Fibroblast of skin of back (primary cell): ENCODE measurements at places on chromosomes 3 and 15.
A peak's percentile ranks its signal among the peaks of the same experiment; 100 is the strongest.

- DNase-seq: peak; percentile 99
Observed at GRCh38 chr3:24254649-24255048, 240.0 kb downstream of the THRB start.

DNA sequence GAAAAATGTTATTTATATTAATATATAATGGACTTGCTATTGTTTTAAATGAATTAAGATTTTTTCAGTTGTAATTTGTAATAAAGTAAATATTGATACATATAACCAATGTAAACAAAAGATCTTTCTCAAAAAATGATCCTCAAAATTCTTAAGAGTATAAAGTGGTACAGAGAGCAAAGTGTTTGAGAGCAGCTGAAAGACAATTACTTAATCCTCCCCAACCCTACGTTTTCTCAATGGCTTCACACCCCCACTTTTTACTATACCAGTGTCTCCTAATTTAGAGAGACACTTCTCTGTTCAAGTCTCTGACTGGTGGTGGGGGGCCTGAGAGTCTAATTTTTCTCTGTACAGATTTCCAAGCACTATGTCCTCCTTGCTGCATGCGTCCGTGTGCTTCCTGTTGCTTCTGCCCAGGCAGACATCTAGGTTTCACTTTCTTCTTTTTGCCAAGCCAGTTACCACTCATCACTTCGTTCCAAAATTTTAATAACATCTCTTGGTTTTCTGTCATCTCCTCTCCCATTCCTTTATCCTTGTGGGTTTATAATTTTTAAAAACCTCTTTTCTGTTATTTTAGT is 276.3 kb upstream of the DNAJC19 start:
- peak; percentile 8 for DNase-seq

- no peak for DNase-seq
Observed at GRCh38 chr3:167983583-167983982, 112.1 kb downstream of the GOLIM4 start.

GRCh38 chr3:139342054-139342453 is 1.8 kb upstream of the MRPS22 start:
- no peak for DNase-seq

DNA sequence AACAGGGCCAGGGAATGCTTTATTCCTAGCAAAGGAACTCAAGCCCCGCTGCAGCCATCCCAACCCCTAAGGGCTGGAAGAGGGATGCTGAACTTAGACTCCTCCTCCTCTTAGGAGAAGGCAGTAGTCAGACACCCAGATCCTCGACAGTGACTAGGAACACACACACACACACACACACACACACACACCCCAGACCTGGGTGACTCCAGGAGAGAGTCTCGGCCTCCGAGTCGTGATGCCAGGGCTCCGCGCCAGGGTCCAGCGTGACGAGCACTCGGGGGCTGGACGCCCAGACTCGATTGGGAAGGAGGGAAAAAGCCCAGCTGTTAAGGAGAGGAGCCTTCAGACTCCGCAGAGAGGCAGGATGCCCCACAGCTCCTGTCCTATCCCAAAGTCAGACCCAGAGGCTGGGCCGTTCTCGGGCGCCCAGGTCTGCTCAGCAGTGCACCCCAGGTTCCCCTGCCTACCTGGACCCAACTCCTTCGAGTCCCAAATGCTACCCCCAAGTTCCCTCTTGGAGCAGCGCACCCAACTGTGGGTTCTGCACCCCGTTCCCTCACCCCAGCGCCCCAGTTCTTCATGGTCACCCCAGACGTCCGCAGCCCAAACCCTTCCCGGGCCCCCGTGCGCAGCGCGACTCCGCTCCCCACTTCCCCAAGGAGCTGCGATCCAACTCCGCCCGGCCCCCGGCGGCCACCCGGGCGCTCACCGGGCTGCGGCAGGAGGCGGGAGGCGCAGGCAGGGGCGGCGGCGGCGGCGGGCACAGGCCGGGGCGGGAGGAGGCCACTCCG is 421 bp downstream of the BMF start:
- peak; percentile 60 for DNase-seq

- peak; percentile 15 for DNase-seq
Observed at GRCh38 chr3:107241217-107241616, 136.0 kb upstream of the CCDC54 start.

GRCh38 chr15:68365140-68365745 is 66.7 kb downstream of the ITGA11 start:
- DNase-seq: no peak

DNA sequence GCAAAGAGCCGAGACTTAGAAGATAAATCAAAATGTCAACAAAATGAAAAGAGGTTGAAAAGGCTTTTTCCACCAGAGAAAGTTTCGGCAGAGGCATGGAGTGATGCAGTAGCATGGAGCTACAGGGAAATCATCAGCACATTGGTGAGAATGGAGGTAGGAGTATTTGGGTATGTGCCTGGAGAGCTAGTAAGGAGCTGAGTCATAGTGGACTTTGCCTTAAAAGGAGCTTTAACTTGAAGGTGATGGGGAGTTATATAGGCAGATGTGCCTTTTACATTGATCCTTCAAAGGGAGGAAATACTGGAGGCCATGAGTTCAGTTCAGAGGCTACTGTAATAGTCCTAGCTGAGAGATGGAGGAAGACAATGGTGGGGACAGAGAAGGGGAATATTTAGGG is 44.3 kb downstream of the IL5RA start:
- peak; percentile 18 for DNase-seq

DNA sequence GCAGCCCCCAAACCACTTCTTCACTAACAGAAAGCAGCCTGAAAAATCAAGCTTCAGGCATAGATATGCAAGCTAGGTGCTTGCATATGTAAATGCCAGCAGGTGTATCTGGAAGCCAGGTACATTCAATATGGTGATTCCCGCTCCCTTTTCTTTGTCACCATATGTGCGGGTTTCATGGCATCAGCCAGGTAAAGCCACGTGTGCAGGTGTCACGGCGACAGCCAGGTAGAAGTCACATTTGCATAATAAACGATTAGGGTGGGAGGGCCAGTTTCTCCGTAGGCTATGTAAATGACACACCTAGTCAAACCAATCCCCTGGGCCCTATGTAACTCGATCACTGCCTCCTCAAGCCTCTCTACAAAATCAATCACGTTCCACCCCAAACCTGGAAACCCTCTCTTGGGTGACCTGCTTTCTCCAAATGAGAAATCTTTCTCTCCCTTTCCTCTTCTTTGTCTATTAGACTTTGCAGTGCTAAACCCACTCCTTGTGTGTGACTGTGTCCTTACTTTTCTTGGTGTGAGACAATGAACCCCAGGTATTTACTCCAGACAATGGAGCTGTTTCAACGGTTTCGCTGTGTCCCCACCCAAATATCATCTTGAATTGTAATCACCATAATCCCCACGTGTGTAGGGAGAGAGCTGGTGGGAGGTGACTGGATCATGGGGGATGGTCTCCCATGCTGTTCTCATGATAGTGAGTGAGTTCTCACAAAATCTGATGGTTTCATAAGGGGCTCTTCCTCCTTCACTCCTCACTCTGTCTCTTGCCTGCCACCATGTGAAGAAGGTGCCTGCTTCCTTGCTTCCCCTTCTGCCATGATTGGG is 44.6 kb downstream of the ONECUT1 start:
- no peak for DNase-seq

- peak; percentile 50 for DNase-seq
Observed at GRCh38 chr3:106333911-106334618, 465.3 kb upstream of the CBLB start.

GRCh38 chr3:189267981-189268613 is 96.3 kb downstream of the TPRG1 start:
- DNase-seq: peak; percentile 44

GRCh38 chr3:159855599-159856346 is 132.9 kb upstream of the IL12A start:
- DNase-seq: no peak

- DNase-seq: no peak
Observed at GRCh38 chr3:160185751-160186150, 39.5 kb upstream of the C3orf80 start.

- no peak for DNase-seq
Observed at GRCh38 chr15:58459560-58459959, 27.8 kb downstream of the LIPC start.

- peak; percentile 84 for DNase-seq
Observed at GRCh38 chr3:148319161-148319915, 378.4 kb upstream of the AGTR1 start.

- DNase-seq: peak; percentile 9
Observed at GRCh38 chr3:46076606-46077005, 49.3 kb upstream of the XCR1 start.

DNA sequence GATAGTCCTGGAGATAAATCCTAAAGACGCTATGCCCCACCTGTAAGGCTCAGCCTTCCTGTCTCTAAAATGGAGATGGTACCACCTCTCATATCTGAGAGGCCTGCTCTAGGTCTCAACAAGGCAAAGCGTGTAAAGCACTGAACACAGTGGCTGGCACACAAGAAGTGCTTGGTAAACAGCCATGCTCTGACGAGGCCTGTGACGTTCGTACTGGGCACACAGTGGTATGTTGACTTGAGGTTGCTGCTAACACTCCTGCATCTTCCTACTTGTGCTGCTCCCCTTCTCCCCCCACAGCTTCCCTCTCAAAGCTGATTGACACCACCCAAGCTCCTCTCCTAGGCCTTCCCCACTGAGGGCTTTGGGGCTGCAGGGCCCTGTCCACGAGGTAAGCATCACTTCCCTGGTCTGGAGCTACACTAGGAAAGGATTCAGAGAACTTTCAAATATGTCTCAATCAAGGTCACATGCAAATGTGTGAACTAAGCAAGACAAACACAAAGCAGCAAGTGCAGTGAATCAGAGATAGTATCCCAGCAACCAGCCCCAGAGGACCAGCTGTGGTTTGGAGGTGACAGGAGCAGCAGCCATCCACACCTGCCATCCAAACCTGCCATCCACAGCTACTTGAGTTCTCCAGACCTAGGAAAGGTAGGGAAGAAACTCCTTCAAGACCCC is 177.5 kb downstream of the STT3B start:
- DNase-seq: no peak

GRCh38 chr3:94101860-94102259 is 39.0 kb downstream of the NSUN3 start:
- DNase-seq: peak; percentile 9

GRCh38 chr3:141388823-141389621 is 20.7 kb downstream of the ZBTB38 start:
- no peak for DNase-seq

- DNase-seq: no peak
Observed at GRCh38 chr15:28875461-28876000, 10.2 kb upstream of the APBA2 start.

DNA sequence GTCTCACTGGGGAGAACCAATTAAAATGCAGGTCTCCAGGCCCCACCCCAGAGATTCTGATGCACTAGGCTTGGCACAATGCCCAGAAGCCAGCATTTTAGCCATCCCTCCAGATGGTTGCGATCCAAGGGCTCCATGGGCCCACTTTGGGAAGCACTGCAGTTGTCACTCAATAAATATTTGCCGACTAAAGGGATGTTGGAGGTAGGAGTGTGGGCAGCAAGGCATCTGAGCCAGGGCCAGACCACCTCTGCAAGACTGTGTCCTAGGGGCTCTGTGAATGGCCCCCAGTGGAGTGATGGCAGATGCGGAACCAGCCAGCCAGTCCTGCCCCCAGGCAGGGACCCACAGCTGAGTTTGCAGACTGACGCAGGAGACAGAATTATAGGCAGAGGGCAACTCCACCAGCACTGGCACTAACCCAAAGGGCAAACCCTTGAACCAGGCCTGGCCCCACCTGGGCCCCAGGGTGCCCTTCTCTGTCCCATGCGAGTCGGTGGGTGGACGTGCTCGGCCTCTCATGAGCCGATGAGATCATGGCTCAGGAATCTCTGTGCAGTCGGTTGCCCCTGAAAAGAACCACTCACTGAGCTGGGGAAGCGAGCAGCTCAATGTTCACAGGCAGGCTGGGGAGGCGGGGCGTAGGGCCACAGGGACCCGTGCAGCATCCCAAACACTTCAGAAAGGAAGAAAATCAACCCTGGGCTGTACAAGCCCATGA is 49.7 kb downstream of the SEMA5B start:
- DNase-seq: peak; percentile 88

- DNase-seq: no peak
Observed at GRCh38 chr15:101479342-101479845, 10.1 kb downstream of the PCSK6 start.

DNA sequence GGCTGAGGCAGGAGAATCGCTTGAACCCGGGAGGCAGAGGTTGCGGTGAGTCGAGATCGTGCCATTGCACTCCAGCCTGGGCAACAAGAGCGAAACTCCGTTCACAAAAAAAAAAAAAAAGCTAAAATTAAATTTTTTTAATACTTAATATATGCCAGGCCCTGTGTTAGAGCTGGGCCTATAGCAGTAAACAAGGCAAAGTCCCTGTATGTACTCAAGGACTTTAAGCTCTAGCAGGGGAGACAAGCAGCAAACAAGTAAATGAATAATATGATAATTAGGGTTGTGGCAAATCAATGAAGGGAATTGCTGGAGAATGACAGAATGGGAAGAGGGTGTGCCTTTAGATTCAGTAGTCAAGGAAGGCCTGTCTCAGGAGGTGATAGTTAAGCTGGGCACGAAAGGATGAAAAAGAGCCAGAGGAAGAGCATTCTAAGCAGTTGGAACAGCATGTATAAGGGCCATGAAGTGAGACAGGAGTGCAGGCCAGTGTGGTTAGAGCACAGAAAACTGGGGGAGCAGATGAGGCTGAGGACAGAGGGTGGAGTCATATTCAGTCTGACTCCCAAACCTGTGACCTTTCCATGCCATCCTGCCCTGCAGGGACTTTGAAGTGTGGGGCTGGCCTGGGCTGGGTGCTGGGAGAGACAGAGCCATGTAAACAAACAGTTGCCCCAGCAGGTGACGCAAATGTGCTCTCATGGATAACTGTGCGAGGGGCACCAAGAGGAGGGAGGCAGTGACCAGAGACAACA is 6.6 kb upstream of the RAF1 start:
- DNase-seq: no peak

DNA sequence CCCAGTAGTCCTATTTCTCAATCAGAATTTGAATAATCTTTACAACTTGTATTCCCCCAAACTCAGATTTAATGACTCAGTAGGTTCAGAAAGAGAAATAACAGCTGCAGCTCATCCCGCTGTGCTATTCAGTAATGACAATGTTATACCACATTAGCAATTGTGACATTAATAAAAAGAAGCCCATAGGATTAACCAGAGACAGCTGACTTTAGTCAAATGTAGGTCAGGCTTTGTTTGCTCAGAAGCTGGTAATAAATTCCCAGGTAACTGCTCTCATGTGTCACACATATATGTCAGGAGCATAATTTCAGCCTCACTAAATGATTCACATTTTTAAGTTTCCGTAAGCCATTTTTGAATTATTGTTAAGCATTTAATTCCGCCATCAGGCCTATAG is 222.0 kb upstream of the UBE2E2 start:
- DNase-seq: no peak

GRCh38 chr3:81308306-81308705 is 453.1 kb downstream of the GBE1 start:
- DNase-seq: peak; percentile 82

DNA sequence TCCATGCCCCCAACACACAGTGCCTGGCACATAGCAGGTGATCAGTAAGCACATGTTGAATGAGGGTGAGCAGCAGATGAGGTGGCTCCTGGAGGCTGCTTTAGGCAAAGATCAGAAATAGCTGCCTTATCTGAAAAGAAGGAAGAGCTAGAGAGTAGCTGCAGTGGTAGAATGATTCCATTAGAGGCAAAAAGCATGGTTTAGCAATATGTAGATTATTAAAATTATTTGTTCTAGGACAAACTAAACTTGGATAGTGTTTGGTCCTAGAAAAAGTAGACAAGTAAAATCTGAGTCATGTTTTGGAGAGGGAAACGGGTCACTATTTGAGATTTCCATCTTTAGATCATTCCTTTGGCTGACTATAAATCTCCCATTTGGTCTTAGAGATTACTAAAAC is 32.1 kb downstream of the KIF7 start:
- DNase-seq: no peak
